Activated naive CD4-positive, alpha-beta T cell treated with anti-CD3 and anti-CD28 coated beads, Interleukin-2, amount 50 U/mL, for 16 hours (primary cell): ENCODE measurements at places on chromosomes 12 and 14.

DNA sequence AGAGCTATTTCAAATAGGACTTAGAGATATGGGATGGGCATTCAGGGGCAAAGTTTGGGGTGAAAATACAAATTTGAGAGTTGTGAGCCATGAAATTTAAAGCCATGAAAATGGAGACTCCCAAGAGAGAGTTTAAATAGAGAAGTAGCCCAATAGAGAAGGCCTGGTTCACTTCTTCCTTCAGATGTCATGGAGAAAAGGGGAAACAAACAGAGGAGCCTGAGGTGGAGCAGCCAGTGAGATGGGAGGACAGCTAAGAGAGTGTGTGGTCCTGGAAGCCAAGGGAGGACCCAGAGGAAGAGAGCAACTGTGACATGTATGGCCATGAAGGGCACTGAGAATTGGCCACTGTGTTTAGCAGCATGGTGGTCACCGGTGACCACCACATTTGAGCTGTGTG is 12.3 kb upstream of the DYNLL1 start:
- no peak for DNase-seq

DNA sequence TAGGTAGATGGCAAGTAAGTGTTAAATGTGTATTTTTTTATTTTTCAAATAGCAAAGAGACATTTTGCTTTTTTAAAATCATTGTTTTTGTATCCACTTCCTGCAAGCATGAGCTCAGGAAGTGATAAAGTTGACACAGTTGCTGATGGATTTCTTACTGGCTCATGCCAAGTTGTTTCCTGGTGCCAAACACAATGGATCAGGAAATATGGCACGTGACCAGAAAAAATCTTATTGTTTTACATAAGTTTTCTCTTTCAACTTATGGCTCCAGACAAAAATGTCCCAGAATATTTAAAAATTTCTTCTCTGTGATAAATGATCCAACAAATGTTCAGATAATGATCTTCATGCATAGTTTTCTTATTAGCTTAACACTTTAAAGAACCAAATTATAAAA is 1279.1 kb upstream of the FLRT2 start:
- DNase-seq, result no peak

- no peak for DNase-seq
These were observed 110.2 kb downstream of the PLXNC1 start for GRCh38 chr12:94258593-94258992.

- no peak for DNase-seq
These were observed 7.0 kb upstream of the PFDN5 start for GRCh38 chr12:53288322-53288721.

DNA sequence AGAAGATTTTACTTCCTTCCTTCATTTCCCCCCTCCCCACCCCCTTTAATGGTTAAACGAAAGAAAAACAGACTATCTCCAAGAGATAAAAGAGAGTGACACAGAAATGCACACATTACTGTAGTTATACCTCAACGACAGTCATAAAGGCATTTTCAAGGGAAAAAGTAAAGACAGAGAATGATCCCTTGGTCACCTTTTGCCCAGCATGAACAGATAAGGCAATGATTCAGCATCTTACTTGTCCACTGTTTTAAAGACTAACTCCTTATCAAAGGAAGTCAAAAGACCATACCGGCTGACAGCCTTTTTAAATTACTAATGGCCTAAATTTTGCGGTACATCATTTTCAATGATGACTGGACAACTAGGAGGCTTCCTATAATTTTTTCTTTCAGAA is 326.6 kb downstream of the PAWR start:
- no peak for DNase-seq

- DNase-seq, result no peak
These were observed 1157.2 kb downstream of the TMEM121 start for GRCh38 chr14:106683631-106684030.

DNA sequence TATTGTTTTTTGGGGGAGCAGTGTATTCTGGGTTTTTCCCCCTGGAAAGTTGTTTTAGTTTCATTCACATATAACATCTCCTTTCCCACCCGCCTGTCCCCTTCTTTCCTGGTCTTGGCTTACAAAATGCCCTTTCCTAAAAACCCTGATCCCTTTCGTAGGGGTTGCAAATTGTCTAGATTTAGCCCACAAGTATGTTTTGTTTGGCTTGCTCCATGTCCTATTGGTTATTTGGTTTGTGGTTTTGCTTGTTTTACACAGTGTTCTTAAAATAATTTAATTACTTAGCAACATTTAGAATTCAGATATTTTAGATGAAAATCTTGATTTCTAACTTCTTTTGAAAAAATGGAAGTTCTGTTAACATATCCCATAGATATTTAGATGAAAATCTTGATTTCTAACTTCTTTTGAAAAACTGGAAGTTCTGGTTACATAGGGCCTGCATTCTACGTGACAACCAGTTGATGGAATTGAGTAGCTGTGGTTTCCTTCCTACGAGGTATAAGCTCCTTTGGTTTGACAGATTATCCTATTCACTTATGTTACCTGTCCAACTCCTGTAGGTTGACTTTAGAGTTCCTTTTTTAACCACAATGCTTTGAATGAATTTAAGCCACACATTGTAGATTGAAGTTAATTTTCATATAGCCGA is 89.2 kb upstream of the TMEM263 start:
- no peak for DNase-seq

GRCh38 chr14:99754141-99755067 is 38.8 kb upstream of the EML1 start:
- DNase-seq, result no peak

- no peak for DNase-seq
These were observed 39.2 kb downstream of the GALNT9 start for GRCh38 chr12:132290203-132290540.

- no peak for DNase-seq
These were observed 353.6 kb downstream of the LRFN5 start for GRCh38 chr14:41960281-41960680.

GRCh38 chr12:26689281-26689841 is 143.6 kb downstream of the ITPR2 start:
- no peak for DNase-seq
